ENCODE measurements at places on chromosomes 3 and 15. TPM values are rescaled to one million over a fixed set of nuclear protein-coding genes. Genes with fewer than 3 reads are reported as not detected.

DNA sequence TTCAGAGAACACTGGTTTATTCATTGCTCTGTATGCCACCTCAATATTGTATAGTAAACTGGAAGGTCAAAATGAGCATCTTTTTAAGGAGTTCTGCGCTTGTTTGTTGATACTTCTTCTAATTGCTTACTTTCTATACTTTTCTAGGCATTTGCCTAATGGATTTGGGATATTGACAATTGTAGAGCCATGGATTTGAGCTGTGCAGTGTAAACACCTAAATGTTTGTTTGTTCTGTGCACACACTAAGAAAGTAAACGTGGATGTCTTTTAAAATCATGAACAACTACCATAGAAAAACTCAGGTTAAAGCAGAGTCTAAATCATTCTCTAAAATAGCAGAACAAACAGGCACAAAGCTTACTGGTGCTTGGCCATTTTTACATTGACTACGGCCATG, 436.6 kb upstream of the GBE1 start:
- no peak for DNase-seq

Gene FETUB
- not detected for polyA plus RNA-seq

GRCh38 chr15:56883088-56883487, 35.4 kb upstream of the TCF12 start:
- no peak for DNase-seq

Gene PEX5L
- not detected for polyA plus RNA-seq

- no peak for DNase-seq
Measured at GRCh38 chr3:58353722-58354553, 21.2 kb downstream of the PXK start.

DNA sequence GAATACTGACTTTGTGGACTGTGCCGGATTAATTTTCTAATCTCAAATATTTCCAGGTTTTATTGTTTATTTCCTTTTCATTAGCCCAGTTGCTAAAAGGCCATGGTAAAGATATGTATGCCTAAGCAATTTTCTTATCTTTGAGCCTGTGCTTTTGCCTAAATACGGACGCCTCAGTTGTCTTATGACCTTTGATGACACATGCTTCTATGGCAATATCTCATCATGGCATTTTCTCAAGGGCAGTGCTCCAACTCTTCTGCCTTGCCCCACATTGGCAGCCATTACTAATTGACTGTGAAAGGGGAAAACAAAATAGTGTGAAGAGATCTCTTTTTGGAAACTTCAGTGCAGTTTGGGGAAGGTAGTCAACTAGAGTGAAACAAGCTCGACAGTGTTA, 809.6 kb upstream of the NR2F2 start:
- no peak for DNase-seq

- no peak for DNase-seq
Measured at GRCh38 chr3:32455609-32456428, 46.8 kb downstream of the CMTM6 start.

DNA sequence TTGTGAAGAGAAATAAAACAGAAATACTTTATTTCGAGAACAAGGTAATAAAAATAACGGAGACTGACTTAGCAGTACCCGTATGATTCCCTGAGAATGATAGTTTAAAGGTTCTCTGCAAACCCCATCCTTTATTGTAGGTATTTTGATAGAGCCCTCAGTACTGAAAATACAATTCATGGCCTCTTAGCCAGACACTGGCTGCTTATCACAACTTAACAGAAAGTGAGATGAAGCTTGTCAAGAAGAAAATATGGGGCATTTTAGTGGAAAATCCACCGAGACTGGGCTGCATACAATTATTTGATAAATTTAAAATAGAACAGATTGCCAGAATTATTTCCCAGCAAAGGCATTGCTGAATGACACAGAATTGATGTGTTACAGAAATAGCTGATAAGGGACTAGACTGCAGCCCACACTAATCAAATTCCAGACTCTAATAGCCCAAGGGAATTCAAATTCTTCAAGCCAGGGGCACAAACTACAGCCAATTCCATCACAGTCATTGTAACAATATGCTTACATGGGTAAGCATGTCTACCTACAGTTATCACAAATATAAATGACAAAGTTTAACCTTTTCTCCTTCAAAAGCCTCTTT, 521.9 kb downstream of the PLOD2 start:
- no peak for DNase-seq

DNA sequence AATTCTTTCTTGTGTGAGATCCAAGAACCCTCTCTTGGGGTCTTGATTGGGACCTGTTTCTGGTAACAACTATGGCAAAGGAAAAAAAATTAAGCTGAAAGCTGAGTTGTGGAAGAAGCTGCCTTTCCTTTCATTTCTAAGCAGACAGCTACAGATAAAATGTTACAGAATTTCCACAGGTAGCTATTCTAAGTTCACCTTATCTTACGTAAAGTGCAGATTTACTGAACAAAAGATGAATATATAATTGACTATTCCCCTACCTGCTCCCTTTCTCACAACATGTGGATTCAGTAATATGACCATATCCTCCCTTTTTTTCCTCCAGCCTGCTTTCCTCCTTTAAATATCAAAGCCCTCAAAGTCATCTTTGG, 36.6 kb downstream of the CLEC3B start:
- DNase-seq, result no peak

Gene ZBBX
- not detected for polyA plus RNA-seq

- DNase-seq, result no peak
Measured at GRCh38 chr3:169666076-169666375, 2.5 kb upstream of the MECOM start.

Gene NMD3
- polyA plus RNA-seq, result 28.2 TPM

Gene HTR3E
- 1.2 TPM for polyA plus RNA-seq

- no peak for DNase-seq
Measured at GRCh38 chr3:129582799-129583198, 23.7 kb downstream of the PLXND1 start.

Gene TIGIT
- polyA plus RNA-seq, result not detected

DNA sequence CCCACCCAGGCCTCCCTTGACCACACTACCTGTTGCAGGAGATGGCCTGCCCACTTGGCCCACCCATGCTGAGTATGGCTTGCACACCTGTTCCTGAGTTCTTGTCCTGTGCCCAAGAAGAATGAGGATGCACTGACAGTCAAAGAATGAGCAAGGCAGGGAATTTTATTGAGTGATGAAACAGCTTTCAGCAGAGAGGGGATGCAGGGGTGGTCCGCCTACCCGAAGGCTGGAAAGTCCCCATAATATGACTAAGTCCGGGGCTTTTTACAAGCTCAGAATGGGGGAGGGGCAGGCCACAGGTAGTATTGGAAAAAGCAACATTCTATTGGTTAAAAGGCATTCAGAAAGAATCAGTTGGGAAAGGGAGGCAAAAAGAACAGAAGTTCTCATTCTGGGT, 29.9 kb upstream of the RNU6-1 start:
- no peak for DNase-seq

Gene LYZL4
- not detected for polyA plus RNA-seq

- no peak for DNase-seq
Measured at GRCh38 chr3:81876826-81877225, 115.4 kb upstream of the GBE1 start.

- no peak for DNase-seq
Measured at GRCh38 chr3:177930771-177931170, 605.5 kb upstream of the KCNMB2 start.

DNA sequence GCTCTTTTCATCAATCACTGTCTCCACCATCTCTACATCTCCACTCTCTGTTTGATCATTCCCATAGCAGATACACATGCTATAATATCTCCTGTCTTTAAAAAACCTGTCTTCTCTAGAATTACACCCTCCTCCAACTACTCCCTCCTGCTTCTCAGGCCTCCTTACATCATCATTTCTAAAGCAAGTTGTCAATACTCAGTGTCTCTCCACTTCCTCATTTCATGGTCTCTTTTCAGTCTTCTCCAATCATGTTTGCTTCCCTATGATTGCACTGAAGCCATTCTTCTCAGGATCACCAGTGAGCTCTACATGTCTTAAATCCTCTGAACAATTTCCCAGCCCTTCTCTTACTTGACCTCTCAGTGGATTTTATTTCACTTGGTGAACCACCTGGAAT, 87.0 kb upstream of the ZNF280D start:
- no peak for DNase-seq

Gene SAMD7
- not detected for polyA plus RNA-seq

GRCh38 chr3:33488246-33488645, 48.0 kb upstream of the UBP1 start:
- DNase-seq, result no peak

DNA sequence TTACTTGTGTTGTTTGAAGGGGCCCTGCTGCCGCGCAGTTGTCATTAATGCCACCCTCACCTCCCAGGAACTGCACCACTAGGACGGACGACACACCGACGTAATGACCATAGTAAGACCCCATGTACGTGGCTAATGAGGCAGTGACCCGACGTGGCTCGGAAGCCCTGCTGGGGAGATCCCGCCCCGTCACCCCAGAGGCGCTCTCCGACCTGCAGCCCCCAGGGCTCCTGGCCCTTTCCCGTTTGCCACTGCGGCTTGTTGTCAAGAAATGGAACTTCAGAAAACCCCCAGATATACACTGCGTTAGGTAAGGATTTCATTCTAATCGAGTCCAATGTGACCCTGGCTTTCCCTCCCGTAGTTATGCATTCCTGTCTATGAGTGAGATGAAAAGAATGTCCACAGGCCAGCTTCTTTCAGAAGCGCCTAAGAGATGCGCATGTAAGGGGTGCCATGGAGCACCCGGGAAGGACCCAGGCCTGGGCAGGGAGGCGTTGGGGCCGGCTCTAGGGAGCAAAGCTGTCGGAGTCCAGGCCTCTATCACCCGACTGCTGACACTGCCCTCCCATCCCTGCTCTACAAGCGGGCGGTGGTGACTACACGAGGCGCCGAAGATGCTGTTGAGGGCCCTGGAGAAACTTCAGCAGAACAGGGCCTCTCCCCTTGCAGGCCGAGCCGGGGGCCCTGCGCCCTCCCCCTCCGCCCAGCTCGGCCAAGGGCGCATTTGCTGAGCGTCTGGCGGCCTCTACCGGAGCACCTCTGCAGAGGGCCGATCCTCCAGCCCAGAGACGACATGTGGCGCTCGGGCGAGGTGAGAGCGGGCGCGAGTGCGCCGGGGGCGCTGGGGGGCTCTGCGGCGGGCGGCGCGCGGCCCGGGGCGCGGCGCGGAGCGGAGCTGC, at the start of gene GABRA5:
Gene GABRA5 (plus strand): TSS at position 765 of the 902 bp plus-strand sequence. CDS start 2,187 bp downstream, outside the sequence.
- no peak for DNase-seq

- DNase-seq, result no peak
Measured at GRCh38 chr15:65996901-65997300, 127.6 kb downstream of the RAB11A start.

- DNase-seq, result no peak
Measured at GRCh38 chr3:191139736-191140135, 59.3 kb upstream of the OSTN start.

GRCh38 chr3:167084545-167084944, 295.6 kb downstream of the ZBBX start:
- DNase-seq, result no peak

DNA sequence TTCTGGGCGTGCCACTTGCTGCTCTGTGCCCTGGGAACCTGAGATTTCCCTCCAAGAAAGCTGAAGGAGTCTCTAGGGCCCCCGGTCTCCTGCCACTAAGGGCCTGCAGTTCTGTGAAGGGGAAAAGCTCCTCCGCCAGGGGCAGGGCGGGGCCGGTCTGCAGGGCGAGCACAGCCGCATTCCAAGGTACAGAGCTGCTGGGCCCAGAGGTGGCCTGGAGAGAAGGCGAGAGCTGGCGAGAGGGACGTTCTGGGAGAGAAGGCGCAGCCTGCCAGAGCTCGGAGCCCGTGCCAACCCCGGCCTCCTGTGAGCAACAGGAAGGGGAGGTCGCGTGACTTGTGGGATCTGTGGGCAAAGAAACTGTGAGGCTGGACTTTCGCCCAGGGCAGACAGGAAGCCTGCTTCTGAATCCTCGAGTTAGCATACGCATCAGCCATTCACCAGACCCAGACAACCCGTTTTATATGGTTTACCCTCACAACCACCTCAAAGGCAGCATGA, 500.4 kb downstream of the SHQ1 start:
- DNase-seq, result peak; percentile 95

Gene SPATA12
- not detected for polyA plus RNA-seq

DNA sequence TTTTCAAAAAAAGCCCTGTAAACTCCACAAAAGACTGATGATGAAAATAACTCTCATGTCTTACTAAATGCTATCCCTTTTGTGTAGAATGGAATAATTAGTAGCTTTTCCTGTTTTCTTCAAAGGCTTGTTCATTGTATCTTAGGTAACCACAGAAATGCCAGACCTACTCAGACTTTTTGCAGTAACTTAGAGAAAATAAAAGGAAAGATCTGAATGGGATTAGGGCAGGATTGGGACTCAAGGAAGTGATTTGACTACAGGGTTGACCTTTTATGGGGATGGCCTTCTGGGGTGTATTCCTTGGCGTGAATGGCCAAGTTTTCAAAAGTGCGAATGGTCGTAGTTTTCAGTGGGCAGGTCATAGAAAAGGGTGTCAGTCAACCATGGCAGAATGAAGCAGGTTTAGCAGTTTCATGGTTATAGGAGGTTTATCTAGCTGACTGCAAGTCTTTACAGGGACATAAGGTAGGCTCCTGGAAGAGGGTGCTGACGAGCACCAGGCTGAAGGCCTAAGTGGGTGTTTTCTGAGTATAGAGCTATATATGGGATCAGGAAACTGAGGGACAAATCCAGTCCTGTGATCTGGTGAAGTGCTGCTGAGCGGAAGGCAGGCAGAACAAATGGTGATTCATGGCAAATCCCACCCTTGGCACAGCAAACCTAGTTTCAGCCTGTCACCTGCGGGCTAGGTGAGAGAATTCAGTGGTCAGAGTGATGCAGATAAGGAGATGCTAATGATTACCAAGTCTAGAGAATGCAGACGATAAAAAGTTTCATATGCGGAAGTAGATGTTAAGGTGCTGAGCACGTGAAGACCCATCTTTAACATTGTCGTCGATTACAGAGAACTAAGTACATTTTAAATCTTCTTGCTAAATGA, 46.4 kb downstream of the IL1RAP start:
- no peak for DNase-seq

- no peak for DNase-seq
Measured at GRCh38 chr3:125134952-125135351, 77.6 kb downstream of the SLC12A8 start.

Gene BFSP2
- 2.5 TPM for polyA plus RNA-seq

Gene SELENOT
- polyA plus RNA-seq, result 73.6 TPM

Gene SLC2A2
- not detected for polyA plus RNA-seq

DNA sequence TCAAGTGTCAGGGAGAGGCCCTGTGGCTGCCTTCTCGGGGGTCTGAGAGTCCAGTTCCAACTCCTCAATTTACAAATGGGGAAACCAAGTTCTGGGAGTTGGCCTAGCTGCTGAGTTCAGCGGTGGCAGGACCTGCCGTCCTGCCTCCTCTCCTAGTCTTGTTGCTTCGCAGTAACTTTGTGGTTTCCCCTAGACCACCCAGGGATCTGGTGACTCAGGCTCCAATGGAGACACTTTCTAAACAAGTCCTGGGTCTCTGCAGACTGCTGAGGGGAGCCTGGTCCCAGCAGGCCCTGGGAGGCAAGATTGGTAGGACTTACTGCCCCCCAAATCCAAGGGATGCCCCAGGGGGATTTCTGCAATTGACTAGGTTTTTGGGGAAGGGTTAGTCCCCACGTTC, 83.6 kb downstream of the SMAD6 start:
- no peak for DNase-seq

- DNase-seq, result no peak
Measured at GRCh38 chr15:28129231-28129848, 30.2 kb upstream of the OCA2 start.
